ENCODE measurements at places on chromosomes 5 and 9. TPM values are rescaled to one million over a fixed set of nuclear protein-coding genes. Genes with fewer than 3 reads are reported as not detected.
A peak's percentile ranks its signal among the peaks of the same experiment; 100 is the strongest.

GRCh38 chr9:126773004-126773607 lies 31.7 kb upstream of the ZBTB43 start:
- no peak overlapping the region for H3K4me3 ChIP-seq
- peak; percentile 17 for DNase-seq
- H3K27me3 ChIP-seq: no peaks in the 10 kb centered on the region
- no peaks in the 10 kb centered on the region for H3K36me3 ChIP-seq

DNA sequence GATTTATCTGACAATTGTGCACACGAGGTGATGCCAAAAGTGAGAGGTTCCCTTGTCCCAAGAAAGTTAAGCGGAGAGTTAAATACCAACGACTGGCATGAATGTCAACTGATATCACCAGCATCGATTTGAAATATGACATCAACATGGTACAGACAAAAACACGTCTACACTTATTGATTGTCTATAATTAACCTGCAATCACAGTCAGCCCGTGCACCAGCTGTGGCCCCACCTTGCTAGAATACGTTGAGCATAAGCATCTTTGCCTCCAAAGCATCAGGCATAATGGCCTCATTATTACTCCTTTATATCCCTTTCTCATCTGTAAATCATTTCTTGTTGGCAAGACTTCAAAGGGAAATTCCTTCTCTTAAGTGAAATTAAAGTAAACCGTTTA lies 625.4 kb downstream of the IRX1 start:
- H3K4me1 ChIP-seq: no peaks in the 10 kb centered on the region
- no peak overlapping the region for H3K27ac ChIP-seq
- DNase-seq: no peak
- H3K4me3 ChIP-seq: no peak overlapping the region
- no peaks in the 10 kb centered on the region for H3K36me3 ChIP-seq
- H3K27me3 ChIP-seq: no peaks in the 10 kb centered on the region

DNA sequence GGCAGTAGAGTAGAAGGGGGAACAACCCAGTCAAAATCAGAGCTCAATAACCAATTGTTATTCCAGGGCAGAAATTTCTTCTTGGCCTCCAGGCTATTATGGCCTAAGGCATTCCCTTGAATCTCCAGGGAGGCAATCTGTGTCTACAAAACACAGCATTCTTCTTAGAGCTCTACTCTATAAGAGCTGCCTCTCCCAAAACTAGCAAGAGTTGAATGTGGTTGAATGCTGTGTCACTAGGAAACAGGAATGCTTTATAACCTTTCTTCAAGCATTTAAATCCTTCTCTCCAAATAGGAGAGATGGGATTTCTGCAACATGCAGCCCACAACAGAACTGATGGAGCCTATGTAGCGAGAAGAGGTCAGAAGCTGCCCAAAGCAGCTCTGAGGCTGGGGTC lies 97.1 kb upstream of the APC start:
- no peak overlapping the region for H3K27ac ChIP-seq
- H3K27me3 ChIP-seq: no peaks in the 10 kb centered on the region
- no peaks in the 10 kb centered on the region for H3K36me3 ChIP-seq
- H3K4me3 ChIP-seq: no peak overlapping the region
- DNase-seq: no peak

DNA sequence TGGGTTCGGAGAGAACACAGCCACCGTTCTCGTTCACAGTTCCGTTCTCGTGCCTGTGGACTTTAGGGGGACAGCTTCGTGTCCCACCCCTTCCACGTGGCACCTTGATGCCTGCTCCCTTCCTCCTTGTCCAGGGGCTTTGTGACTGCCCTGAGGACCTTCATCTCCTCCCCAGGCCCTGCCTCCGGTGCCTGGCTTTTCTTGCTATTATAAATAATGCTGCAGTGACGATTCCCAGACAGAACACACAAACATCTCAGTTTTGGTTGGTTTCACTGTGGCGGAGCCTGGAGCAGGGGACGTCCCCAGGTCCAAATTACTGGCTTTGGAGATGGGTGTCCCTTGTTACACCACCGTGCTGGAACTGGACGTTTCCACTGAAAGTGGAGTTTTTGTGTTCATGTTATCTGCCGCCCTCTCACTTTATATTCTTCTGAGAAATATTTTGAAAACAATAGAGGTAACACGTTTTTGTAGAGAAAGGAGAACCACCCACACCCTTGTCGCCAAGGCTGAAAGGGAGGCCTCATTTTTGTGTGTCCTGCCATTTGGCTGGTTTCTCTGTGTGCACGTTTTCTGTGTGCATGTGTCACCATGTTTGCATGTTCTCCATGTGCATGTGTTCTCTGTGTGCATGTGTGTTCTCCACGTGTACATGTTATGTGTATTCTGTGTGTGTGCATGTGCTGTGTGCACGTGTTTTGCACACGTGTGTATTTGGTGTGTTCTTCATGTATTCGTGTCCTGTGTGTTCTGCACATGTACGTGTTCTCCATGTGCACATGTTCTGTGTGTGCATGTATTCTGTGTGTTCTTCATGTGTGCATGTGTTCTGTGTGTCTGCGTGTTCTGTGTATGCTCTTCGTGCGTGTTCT lies 24.2 kb downstream of the WNK2 start:
- DNase-seq: no peak
- H3K4me3 ChIP-seq: no peak overlapping the region
- H3K27me3 ChIP-seq: no peaks in the 10 kb centered on the region
- no peaks in the 10 kb centered on the region for H3K4me1 ChIP-seq
- H3K36me3 ChIP-seq: no peaks in the 10 kb centered on the region

GRCh38 chr9:106649664-106650063 lies 213.3 kb upstream of the ZNF462 start:
- H3K27ac ChIP-seq: no peak overlapping the region
- no peaks in the 10 kb centered on the region for H3K36me3 ChIP-seq
- no peak for DNase-seq
- H3K4me3 ChIP-seq: no peak overlapping the region
- H3K4me1 ChIP-seq: no peaks in the 10 kb centered on the region

GRCh38 chr5:141779503-141779973 lies 97.5 kb upstream of the ARAP3 start:
- no peak overlapping the region for H3K4me3 ChIP-seq
- no peaks in the 10 kb centered on the region for H3K27me3 ChIP-seq
- no peak for DNase-seq
- no peak overlapping the region for H3K27ac ChIP-seq

DNA sequence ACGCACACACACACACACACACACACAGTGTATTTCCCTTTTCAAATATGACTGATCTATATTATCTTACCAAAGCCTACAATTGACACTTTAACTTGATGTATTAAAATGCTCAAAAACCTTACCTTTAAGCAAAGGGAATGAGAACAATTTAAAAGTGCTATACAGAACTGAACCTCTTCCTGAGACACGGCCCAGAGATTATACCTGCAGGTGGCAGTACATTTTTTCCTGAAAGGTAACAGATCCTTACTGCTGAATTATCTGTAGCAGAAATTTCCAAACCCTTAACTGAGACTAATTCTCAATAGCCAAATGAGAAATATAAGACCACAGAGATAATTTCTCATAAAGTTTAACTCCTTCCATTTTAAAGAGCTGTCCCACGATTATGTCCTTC lies 91.1 kb downstream of the MYO10 start:
- H3K27me3 ChIP-seq: no peaks in the 10 kb centered on the region
- no peaks in the 10 kb centered on the region for H3K36me3 ChIP-seq
- no peak overlapping the region for H3K27ac ChIP-seq
- H3K4me1 ChIP-seq: no peaks in the 10 kb centered on the region
- no peak overlapping the region for H3K4me3 ChIP-seq

DNA sequence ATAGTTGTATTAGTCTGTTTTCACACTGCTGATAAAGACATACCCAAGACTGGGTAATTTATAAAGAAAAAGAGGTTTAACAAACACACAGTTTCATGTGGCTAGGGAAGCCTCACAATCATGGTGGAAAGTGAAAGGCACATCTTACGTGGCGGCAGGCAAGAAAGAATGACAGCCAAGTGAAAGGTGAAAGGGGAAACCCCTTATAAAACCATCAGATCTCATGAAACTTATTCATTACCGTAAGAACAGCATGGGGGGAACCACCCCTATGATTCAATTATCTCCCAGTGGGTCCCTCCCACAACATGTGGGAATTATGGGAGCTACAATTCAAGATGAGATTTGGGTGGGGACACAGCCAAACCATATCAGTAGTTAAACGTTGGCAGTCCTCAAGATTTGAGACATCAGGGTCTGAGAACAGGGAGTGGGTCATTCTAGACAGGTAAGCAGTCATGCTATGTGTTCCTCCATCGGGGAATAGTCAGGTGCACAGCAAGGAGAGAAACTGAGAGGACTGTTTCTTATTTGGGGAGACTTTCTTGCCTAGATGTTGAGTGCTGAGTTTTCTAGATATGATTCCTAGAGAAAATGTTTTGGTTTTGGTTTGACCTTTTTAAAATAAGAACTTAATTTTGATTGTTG lies 45.8 kb upstream of the ENTREP1 start:
- no peaks in the 10 kb centered on the region for H3K4me1 ChIP-seq
- no peak overlapping the region for H3K27ac ChIP-seq
- no peaks in the 10 kb centered on the region for H3K27me3 ChIP-seq
- H3K36me3 ChIP-seq: no peaks in the 10 kb centered on the region
- no peak for DNase-seq
- H3K4me3 ChIP-seq: no peak overlapping the region

DNA sequence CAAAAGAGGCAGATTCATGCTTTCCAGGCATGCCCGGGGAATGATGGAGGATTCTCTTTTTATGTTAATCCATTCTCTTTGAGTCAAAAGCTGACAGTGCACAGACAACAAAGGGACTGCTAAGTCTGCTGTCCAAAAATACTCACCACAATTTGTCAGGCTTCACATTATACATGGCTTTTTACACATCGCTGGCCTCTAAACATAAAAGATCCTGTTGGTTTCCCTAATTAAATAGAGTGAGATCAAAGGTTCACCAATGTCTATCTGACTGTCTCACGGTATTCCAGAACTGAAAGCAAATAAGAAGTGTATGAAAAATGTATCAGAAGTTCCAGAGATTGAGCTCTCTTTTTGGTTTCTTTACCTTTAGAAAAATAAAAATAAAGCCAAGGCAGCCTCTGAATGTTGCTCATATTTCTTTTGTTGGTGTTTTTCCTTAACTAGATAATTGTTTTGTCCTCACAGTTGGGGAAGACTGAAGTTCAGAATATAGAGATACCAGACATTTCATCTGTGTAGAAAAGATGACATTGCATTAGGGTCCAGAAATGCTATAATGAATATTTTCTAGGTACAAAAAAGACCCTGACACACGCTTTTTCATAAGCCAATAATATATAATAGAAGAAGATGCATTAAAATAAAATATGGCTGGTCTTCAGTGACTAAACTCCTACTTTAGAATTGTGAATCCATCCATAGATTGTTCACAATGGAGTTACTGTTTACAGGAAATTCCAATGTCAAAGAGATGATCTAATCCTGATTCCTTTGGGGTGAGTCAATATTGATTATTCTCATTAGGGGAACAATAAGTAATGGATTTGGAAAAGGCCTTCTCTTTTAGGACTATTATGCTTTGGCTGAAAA lies 688.2 kb upstream of the CDH6 start:
- H3K4me3 ChIP-seq: no peak overlapping the region
- DNase-seq: no peak
- no peaks in the 10 kb centered on the region for H3K4me1 ChIP-seq

GRCh38 chr5:52754051-52754450 lies 33.7 kb upstream of the ITGA1 start:
- no peak for DNase-seq
- H3K27me3 ChIP-seq: no peaks in the 10 kb centered on the region
- H3K4me1 ChIP-seq: no peaks in the 10 kb centered on the region
- no peaks in the 10 kb centered on the region for H3K36me3 ChIP-seq

DNA sequence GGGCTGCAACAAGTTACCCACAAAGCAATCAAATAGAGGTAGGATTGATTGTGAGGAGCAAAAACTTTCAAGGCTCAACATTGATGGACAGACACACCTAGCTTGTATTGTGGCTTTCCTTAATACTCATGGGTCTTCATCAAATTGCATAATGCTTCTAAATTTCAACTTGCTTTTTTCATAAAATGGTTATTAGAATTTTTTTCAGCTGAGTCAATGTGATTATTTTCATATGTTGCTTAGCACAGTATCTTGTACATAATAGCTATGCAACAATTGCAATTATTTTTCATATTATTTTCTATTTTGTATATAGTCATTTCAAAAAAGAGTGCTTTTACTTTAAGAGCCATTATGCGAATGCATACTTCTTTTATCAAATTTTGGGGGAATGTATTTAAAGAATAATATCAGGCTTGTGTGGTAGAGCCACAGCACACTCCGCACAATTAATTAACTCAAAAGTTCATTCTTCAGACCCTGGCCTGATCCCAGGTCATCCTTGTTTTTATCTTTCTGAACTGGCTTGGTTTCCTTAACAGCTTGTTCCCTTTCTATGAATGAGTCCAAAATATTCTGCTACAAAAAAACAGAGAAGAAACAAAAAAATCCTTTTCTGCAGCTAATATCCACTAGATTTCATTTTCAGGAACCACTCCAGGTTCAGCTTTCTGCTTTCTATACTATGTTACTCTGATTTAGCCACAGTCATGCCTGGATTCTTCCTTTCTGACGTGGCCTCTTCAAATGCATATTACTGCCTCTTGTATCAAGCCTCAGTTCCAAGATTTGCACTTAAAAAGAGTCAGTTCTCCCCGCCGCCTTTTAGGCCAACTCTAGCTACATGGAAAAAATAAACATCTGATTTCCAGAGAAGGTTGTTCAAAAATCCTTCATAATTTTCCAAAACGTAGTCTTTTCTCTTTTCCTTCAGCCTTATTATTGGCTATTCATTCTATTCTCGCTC lies 45.3 kb upstream of the CDH9 start:
- no peaks in the 10 kb centered on the region for H3K27me3 ChIP-seq
- H3K4me1 ChIP-seq: no peaks in the 10 kb centered on the region
- H3K27ac ChIP-seq: no peak overlapping the region
- no peaks in the 10 kb centered on the region for H3K36me3 ChIP-seq

The NR2F1-AS1 gene
- 2.1 TPM for total RNA-seq

The INSL4 gene
- not detected for total RNA-seq

The ECSCR gene
- 2.7 TPM for total RNA-seq

The CER1 gene
- 3.4 TPM for total RNA-seq

The PCDHB7 gene
- 0.19 TPM for total RNA-seq
